Iris pigment epithelial cell (primary cell): ENCODE measurements at places on chromosomes 12 and 14.

DNA sequence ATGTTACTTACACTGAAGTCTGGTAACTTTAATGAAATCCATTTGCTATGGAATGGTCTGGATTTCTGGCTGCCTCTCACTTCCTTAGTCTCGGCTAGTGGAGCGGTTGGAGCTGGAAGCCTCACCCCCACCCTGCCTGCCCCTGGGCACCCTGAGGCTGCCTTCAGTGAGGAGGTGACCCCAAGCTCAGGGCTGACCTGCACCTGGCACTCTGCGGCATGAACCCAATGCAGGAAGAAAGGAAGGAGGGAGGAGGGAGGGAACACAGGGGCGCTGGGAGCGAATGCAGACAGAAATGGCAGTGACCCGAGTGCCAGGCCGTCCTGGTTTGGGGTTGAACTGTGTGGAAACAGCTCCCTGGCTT is 353.1 kb downstream of the TMEM121 start:
- DNase-seq: no peak

GRCh38 chr12:124419292-124420040 is 124.6 kb downstream of the RFLNA start:
- no peak for DNase-seq

GRCh38 chr14:91477388-91477787 is 32.7 kb downstream of the PPP4R3A start:
- no peak for DNase-seq

GRCh38 chr12:101902641-101903040 is 25.3 kb downstream of the DRAM1 start:
- no peak for DNase-seq

GRCh38 chr12:80607361-80608135 is 99.9 kb upstream of the MYF6 start:
- no peak for DNase-seq

DNA sequence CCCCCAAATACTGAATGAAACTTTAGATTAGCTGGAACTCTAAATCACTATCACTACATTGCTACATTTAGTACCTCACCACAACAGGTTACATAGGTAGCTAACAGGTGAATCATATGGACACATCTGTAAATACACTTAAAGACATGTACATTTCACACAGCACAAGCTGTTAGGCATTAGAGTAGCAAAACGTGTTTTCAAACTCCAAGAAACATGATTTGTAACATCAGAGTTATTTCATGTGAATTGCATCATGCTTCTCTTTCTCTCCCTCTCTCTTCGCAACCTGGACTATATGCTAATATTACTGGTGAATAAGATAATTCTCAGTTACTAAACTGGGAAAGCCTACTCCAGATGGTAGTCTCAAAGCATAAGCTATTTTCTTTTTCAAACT is 4.3 kb downstream of the SEL1L start:
- DNase-seq: peak; percentile 11
